ENCODE measurements at places on chromosomes 5 and 9. TPM values are rescaled to one million over a fixed set of nuclear protein-coding genes. Genes with fewer than 3 reads are reported as not detected.

- DNase-seq, result no peak
These were observed 29.1 kb downstream of the TSPAN17 start for GRCh38 chr5:176676361-176676824.

DNA sequence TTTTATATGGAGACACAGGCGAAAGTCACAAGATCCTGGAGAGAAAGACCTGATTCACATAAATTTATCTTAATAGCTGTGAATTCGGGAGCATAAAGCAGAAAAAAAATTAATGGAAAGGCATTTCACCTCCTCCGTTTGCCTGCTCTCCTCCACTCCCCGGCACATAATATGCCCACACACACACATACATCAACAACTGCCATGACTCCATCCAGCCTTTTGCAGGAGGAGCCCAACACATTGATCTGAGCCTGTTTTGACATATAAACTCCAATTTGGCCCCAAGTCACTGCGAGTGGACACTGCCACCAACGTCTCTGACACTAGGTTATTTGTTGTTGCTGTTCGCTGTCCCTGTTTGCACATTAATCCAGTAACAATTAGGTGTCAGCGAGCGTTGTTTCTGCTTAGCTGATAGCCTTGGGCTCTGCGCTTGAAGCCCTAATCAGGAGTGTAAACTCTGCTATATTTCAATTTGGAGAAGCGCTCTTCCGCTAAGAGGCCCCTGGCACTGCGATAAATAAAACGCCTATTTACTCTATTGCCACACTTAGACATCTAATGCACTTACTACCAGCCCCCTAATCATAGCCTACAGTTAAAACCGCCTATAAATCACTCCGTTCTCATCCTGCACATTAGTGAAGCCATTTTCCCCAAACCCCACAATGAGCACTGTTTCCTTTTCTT lies 195.8 kb upstream of the TBCA start:
- DNase-seq, result no peak

- DNase-seq, result no peak
These were observed 53.0 kb upstream of the NXNL2 start for GRCh38 chr9:88481933-88482332.

GRCh38 chr9:85405566-85405950 lies 336.2 kb downstream of the AGTPBP1 start:
- DNase-seq, result no peak

- DNase-seq, result no peak
These were observed 14.1 kb downstream of the PRRX2 start for GRCh38 chr9:129679537-129679936.

DNA sequence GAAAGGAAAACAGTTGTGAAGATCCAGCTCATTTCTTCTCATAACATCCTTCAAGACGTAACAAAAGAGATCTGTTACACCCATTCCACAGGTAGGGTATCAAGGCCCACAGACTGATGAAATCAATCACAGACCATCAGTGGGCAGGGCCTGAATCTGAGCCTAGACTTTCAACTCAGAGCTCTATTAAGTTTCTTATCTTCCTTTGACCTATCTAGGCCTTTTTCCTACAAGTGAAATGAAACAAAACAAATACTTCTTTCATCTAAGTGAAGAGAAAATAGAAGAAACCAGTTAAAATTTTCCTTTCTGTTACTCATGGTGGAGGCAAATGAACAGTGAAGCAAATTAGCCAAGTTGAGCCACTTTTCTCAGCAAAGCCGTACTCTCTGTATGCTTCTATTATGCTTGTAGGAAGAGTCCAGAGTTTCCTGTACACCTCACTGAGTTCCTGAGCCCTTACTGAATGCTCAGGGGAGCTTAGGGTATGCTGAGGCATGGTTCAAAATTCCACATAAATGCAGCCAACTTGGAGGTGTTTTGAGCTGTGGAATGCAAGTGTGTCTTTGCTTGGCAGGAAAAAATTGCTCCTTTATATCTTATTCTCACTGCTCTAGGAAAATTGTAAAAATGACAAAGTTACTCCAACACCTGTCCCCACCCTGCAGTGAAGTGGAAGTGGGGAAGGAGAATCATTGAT lies 91.9 kb downstream of the FEM1C start:
- no peak for DNase-seq

- no peak for DNase-seq
These were observed 75.7 kb downstream of the MED10 start for GRCh38 chr5:6302684-6303083.

DNA sequence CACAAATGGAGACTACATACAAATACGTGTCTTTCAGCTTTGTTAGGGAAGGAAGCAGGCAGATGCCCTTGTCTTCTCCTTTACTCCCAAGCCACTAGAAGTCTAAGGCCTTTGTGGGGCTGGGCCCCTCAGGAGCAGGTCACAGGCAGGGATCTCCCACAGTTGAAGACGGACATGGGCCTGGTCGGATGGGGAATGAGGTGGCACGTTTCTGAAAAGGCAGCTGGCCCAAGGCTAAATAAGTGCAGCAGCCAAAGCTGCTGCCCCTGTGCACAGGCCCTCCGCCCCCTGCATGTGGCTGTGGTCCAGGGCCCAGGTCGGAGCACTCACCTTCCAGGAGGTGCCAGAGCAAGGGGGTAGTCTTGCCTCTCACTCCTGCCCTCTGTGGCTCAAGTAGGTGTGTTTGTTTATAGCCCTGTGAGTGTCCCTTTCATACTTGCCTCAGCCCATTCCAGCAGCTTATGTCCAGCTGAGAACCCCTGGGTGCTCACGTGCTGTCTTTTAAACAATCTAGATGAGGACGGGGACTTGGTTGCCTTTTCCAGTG lies 1.8 kb downstream of the SQSTM1 start:
- DNase-seq, result no peak

GRCh38 chr5:36360307-36360706 lies 58.6 kb upstream of the RANBP3L start:
- no peak for DNase-seq

DNA sequence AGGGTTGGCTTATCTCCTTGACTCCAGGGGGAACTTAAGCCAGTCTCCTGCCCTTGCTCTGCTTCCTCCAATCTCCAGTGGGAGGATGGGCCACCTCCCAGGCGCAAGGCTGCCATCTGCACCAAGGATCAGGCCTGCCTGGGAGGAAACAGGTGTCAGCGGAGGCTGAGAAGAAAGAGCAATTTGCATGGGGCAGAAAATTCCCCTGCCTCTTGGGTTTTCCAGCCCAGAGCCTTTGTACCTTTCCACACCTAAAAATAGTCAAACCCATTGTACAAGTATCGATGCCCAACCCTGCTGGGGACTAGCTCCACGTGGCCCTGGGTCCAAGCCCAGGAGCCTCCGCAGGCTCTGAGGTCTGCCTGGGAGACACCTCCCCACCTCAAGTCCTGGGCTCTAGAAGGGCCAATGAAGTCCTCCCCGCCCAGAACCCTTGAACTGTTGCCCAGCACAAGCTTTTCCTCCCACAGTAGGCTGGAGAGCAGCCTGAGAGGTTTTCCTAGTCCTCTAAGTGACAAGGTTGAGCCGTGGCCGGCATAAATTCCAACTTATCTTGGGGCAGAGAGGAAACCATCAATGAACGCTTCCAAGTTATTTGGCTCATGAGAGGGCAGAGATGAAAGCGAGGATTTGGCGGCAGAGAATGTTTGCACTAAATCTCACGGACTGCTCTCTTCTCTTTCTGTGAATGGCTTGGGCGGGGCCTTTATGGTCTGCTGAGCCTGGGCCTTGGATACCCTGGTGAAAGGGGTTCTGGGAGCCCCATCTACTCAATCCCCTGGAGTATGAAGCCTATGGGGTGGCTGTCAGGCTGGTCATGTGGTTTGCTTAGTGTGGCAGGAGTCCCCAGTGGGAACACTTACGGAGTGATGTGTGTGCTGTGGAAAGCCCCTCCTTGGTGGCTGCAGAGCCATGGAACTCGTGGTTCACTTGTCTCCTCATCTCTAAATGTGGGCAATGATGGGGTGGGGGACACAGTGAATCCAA lies 15.6 kb downstream of the JADE2 start:
- no peak for DNase-seq

DNA sequence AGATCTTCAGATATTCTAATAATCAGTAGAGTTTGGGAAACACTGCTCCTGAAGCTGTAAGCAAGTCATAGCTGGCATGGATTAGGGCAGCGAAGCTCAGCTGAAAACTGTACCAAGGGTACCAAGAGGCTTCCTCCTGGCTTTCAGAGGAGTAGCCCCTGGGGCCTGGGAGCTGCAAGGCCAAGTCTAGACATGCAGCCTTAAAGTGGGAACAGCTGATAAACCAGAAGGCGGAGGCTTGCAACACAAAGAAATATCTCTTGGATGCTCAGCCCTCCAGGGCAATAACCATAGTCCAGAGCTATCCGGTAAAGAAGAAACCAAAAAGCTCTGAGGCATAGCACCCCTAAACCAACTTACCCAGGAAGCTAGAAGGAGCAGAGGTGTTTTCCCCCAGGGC lies 51.5 kb downstream of the MRPS30 start:
- DNase-seq, result no peak

- no peak for DNase-seq
These were observed 469.5 kb downstream of the MAN2A1 start for GRCh38 chr5:110159202-110159601.

DNA sequence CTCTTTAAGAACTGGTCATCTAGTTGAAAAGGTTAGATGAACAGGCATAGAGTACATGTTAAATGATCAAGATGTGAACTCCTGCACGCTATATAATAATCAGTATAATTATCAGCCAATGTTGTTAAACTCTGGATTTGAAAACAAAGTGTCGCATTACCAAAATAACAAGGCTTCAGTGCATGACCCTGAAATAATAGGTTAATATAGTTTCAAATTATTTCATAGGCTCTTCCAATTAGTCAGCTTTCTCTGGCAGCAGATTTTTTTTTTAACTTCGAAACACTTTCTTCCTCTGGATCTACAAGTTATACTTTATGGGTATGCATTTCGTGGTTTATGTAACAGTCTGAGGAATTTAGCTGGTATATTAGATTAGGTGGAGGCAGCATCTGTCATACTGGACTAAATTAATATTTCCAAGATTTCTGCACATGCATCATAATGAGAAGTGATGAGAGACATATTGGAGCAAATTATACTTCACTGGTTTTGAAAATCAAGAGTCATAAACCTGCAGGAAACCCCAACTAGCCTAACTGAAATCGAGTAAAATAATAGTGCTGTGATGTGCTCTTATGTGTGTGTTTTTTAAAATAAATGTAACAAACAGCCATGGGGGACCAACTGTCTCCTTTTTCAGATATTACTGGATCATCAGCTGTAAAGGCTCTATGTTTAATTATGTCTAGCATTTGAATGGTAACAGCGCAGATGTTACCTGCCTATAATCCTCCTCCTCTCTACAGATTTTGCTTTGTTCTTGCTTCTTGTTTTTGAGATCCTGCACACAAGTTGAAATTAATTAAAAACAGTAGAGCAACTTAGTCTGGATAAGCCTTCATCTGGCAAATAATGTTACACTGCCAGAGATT lies 85.9 kb upstream of the CKMT2 start:
- DNase-seq, result no peak

DNA sequence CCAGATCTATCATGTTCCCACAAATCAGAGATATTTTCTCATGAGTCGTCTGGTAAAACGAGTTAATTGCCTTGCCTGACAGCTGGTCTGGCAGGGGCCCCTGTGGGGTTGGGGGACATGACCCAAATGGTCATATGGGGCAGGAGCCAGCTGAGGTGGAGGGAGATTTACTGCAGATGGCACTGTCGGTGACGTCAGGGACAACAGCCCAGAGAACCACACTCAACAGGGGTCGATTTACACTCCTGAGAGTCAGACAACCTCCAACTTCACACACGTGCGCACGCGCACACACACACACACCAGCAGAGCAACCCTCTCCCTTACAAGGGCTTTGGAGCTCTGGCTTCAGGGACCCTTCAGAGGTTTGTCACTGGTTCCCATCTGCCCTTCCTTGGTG lies 23.4 kb upstream of the GABRP start:
- DNase-seq, result no peak

- DNase-seq, result no peak
These were observed 431 bp downstream of the BNC2 start for GRCh38 chr9:16869882-16870595.

- no peak for DNase-seq
These were observed 74.6 kb downstream of the CFAP95 start for GRCh38 chr9:69895185-69895584.

GRCh38 chr5:109177782-109178181 lies 232.0 kb downstream of the PJA2 start:
- DNase-seq, result no peak

CCIN gene
- total RNA-seq, result 1.1 TPM

PAEP gene
- total RNA-seq, result not detected

CDKN2A gene
- total RNA-seq, result 0.85 TPM

ANKRD34B gene
- total RNA-seq, result not detected

SRA1 gene
- total RNA-seq, result 13.7 TPM

NUTM2F gene
- not detected for total RNA-seq

LRRC19 gene
- 0.11 TPM for total RNA-seq

KDM3B gene
- total RNA-seq, result 68.7 TPM

CD274 gene
- total RNA-seq, result 2.4 TPM

SPACA9 gene
- 2.5 TPM for total RNA-seq

PGM5 gene
- 206 TPM for total RNA-seq
